ENCODE measurements at places on chromosomes 1 and 21.

GRCh38 chr21:29102791-29103257 lies 27.6 kb upstream of the MAP3K7CL start:
- DNase-seq: no peak

DNA sequence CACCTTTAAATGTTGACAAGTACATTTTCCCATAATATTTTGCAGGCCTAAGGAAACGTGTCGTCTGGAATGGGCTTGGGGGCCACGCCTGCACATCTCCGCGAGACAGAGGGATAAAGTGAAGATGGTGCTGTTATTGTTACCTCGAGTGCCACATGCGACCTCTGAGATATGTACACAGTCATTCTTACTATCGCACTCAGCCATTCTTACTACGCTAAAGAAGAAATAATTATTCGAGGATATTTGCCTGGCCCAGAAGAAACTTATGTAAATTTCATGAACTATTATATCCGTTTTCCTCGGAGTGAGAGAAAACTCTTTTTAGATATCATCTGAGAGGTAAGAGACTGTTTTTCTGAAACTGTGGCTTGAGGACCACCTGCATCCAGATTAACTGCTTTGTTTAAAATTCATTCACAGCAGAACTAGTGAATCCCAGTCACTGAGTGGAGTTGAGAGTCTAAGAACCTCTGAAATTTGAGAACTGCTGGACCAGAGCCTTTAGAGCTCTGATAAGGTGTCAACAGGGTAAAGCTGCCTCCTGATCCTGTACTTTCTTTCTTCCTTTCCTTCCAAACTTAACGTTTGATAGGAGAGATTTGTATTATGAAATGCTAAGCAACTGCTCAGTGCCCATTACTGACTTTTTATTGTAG lies 811 bp downstream of the EXO1 start:
- no peak for DNase-seq

- no peak for DNase-seq
Measured at GRCh38 chr1:12194666-12195216, 27.9 kb downstream of the TNFRSF1B start.

GRCh38 chr1:218312509-218312908 lies 27.4 kb downstream of the RRP15 start:
- peak; percentile 34 for DNase-seq

DNA sequence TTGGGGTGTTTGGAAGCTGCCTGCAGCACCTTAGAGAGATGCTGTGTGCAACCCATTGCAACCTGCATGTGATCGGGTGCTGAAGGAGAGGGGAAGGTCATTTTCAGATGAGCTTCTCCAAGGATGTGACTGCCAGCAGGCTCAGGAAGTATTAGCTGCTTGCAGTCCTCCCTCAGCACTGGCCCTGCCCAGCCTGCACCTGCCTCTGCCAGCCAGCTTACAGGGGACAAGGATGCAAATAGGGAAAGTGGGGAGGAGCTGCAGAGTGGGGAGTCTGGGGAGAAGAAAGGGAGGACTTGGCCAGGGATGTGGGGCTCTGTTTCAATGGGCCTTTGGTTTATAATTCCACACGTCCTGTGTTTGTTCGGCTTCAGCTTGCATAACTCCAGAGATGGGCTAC lies 254.5 kb downstream of the RRAGC start:
- no peak for DNase-seq

DNA sequence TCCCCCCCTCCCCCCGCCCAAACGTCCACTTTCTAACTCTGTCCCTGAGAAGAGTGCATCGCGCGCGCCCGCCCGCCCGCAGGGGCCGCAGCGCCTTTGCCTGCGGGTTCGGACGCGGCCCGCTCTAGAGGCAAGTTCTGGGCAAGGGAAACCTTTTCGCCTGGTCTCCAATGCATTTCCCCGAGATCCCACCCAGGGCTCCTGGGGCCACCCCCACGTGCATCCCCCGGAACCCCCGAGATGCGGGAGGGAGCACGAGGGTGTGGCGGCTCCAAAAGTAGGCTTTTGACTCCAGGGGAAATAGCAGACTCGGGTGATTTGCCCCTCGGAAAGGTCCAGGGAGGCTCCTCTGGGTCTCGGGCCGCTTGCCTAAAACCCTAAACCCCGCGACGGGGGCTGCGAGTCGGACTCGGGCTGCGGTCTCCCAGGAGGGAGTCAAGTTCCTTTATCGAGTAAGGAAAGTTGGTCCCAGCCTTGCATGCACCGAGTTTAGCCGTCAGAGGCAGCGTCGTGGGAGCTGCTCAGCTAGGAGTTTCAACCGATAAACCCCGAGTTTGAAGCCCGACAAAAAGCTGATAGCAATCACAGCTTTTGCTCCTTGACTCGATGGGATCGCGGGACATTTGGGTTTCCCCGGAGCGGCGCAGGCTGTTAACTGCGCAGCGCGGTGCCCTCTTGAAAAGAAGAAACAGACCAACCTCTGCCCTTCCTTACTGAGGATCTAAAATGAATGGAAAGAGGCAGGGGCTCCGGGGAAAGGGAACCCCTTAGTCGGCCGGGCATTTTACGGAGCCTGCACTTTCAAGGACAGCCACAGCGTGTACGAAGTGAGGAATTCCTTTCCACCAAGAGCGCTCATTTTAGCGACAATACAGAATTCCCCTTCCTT lies 158.1 kb downstream of the RUNX1 start:
- peak; percentile 42 for DNase-seq

DNA sequence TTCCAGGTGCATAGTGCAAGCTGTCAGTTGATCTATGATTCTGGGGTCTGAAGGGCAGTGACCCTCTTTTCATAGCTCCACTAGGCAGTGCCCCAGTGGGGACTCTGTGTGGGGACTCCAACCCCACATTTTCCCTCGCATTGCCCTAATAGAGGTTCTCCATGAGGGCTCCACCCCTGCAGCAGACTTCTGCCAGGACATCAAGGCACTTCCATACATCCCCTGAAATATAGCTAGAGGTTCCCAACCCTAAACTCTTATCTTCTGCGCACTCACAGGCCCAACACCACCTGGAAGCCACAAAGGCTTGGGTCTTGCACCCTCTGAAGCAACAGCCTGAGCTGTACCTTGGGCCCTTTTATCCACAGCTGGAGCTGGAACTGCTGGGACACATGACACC lies 65.7 kb upstream of the PKN2 start:
- no peak for DNase-seq

DNA sequence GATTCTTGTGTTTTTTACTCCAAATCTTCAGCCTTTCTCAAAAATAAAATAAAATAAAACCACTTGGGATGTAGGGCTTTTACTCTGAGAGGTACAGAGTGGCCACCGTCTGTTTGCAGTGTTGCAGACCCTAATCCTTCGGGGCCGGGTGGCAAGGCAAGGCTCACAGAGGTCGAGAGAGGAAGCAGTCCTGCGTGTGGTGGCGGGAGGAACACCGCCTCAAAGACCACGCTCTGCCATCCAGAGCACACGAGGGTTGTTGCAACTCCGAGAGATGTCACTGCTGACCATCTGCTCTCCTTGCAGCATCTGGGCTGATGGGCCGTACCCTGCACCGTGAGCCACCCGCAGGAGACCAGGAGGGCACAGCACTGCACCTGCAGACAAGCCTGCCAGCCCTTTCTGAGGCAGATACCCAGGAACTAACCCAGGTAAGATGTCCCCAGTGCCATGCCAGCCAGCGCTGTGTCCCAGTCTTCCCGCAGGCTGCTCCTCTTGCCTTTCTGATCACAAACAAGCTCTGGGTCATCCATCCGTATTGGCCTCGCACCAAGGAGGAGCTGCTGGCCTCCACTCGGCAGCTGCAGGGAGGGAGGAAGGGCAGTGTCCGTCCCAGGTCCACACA lies 31.5 kb downstream of the SNAP47 start:
- no peak for DNase-seq

Data from GM03348 (cell line).